ENCODE measurements at places on chromosomes 11 and 22. TPM values are rescaled to one million over a fixed set of nuclear protein-coding genes. Genes with fewer than 3 reads are reported as not detected.

Gene PHLDA2
- total RNA-seq = 20.0 TPM

Gene BARX2
- not detected for total RNA-seq

Gene ATXN10
- total RNA-seq = 77.8 TPM

Gene GAL
- 0.46 TPM for total RNA-seq

Gene NRXN2
- total RNA-seq = 1.5 TPM

Gene SAA1
- total RNA-seq = not detected

Gene CPT1A
- total RNA-seq = 33.4 TPM

Gene CSNK2A3
- 3.4 TPM for total RNA-seq

Gene UBQLNL
- total RNA-seq = 0.34 TPM

Gene OR52I2
- total RNA-seq = not detected

Gene GAS2
- total RNA-seq = 2.0 TPM

Gene GPHA2
- total RNA-seq = not detected

Gene PHOX2A
- total RNA-seq = not detected

Gene HEPHL1
- total RNA-seq = not detected

Gene MTFP1
- total RNA-seq = 38.0 TPM

Gene MAPK8IP2
- 6.5 TPM for total RNA-seq

Gene SPDYC
- not detected for total RNA-seq

Gene OR51E2
- total RNA-seq = not detected

Gene OR52N1
- not detected for total RNA-seq

Gene MYOD1
- total RNA-seq = not detected

Gene MMP11
- 1.2 TPM for total RNA-seq

Gene FAM118A
- 14.5 TPM for total RNA-seq

Gene SHISAL1
- total RNA-seq = under 0.01 TPM

Gene OR4D10
- total RNA-seq = not detected

Gene MS4A4A
- not detected for total RNA-seq

Gene CST6
- total RNA-seq = not detected

Gene TRIM44
- total RNA-seq = 13.1 TPM

Gene ZP1
- total RNA-seq = not detected

Gene POU2AF2
- not detected for total RNA-seq

Gene LDLRAD3
- total RNA-seq = 34.7 TPM

Gene OTUB1
- total RNA-seq = 58.2 TPM

Gene SRPRA
- 85.0 TPM for total RNA-seq

Gene NAALAD2
- total RNA-seq = 2.4 TPM

Gene KCNJ4
- not detected for total RNA-seq

Data from melanocyte of skin (primary cell).